ENCODE measurements at places on chromosomes 7 and 10.

GRCh38 chr10:71217266-71218045, 5.1 kb downstream of the UNC5B start:
- DNase-seq: no peak

- no peak for DNase-seq
Measured at GRCh38 chr10:69616358-69616757, 13.7 kb upstream of the FAM241B start.

GRCh38 chr7:36970551-36971514, 246.5 kb upstream of the AOAH start:
- DNase-seq: no peak

- DNase-seq: no peak
Measured at GRCh38 chr10:99520040-99520846, 12.5 kb upstream of the NKX2-3 start.

GRCh38 chr10:16519908-16520861, 1.5 kb downstream of the C1QL3 start:
- no peak for DNase-seq

GRCh38 chr7:77989981-77990566, 191.5 kb downstream of the PHTF2 start:
- peak; percentile 50 for DNase-seq
